Naive B cell (primary cell): ENCODE measurements at places on chromosomes 12 and 14.

GRCh38 chr12:28253161-28253641 lies 62.9 kb downstream of the CCDC91 start:
- no peak for DNase-seq

DNA sequence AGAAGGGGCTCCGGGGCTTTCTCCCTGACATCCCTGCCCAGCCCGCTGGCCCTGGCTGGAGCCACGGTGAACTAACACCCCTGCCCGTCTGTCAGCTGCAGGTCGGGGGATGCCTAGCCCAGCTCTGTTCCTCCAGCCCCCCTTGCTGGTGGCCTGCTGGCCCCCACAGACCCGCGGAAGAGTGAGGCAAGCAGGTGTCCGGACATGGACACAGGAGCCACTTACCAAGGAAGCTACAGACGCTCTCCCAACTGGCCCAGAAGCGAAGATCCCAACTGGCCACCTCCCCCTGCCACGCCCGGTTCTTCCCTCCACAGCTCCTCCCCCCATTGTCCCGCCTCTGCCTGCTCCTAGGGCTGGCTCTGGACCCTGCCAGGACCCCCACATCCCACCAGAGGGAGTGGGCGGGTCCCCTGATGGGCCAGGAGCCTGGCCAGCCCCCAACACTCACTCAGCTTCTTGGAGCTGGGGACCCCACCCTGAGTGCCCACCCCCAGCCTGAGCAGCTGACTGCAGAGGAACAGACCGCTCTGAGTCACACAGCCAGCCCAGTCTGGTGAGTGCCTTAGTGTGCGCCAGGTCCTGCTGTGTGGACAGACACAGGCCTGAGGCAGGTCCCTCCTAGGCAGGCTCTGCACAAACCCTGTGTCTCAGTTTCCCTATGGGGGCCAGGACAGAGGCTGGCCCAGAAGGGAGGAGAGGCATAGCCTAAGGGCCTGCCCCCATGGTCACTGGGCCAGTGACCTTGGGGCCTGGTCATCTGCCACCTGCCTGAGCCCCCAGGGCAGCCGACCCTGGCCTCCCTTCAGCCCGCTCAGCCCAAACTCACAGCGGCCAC lies 7.7 kb downstream of the AHNAK2 start:
- DNase-seq, result no peak

DNA sequence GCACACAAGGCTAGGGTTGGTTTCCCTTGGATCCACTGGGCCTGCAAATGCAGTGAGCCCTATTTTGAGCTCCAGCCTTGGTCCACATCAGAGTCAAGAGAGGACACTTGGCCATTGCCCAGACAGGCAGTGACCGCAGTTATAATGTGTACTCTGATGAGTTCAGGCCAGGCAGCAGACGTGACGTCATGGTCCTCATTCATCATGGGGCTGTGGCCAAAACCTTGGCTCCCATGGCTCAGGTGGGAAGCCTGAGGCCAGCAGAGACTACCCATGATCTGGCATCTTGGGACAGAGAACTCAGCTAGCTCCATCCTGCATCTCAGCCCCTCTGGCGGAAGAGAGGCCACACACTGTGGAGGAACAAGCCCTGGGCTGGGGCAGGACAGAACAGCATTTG lies 16.4 kb downstream of the TMEM63C start:
- no peak for DNase-seq

GRCh38 chr14:90755661-90756304 lies 60.4 kb downstream of the TTC7B start:
- no peak for DNase-seq
